Skin of body (tissue), 3 donors: ENCODE measurements at places on chromosomes 1 and 21. TPM values are rescaled to one million over a fixed set of nuclear protein-coding genes. Genes with fewer than 3 reads are reported as not detected.
A peak's percentile ranks its signal among the peaks of the same experiment; 100 is the strongest.

GRCh38 chr1:213564215-213564659 lies 423.5 kb upstream of the PROX1 start:
- DNase-seq: no peak

DNA sequence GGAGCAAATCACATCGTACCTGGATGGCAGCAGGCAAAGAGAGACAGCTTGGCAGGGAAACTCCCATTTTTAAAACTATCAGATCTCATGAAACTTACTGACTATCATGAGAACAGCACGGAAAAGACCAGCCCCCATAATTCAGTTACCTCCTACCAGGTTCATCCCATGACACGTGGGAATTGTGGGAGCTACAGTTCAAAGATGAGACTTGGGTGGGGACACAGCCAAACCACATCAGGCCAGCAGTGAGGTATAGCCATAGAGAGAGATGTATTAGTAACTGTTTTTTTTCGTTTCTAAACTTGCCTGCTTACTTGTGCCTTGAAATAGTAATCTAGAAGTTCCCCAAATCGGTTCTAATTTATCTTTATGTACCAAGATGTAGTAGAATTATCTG lies 48.9 kb downstream of the AK4 start:
- no peak for DNase-seq

GRCh38 chr1:54051933-54052430 lies 1.0 kb downstream of the TMEM59 start:
- DNase-seq: peak; percentile 33

DNA sequence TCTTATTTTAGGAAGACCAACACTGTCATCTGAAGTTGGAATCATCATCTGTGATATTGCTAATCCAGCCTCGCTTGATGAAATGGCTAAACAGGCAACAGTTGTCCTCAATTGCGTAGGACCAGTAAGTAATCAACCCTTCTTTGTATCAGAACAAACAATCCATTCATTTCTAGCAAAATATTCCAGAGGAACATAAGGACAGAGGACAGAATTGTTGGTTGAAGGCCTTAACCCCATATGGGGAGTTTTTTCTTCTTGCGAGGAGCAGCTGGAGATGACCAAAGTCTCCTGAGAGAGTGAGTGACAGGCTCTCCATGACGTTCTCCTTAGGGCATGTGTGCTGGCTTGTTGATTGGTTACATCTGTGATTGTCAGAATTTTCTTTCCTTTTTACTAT lies 2.7 kb downstream of the SCCPDH start:
- DNase-seq: peak; percentile 44

DNA sequence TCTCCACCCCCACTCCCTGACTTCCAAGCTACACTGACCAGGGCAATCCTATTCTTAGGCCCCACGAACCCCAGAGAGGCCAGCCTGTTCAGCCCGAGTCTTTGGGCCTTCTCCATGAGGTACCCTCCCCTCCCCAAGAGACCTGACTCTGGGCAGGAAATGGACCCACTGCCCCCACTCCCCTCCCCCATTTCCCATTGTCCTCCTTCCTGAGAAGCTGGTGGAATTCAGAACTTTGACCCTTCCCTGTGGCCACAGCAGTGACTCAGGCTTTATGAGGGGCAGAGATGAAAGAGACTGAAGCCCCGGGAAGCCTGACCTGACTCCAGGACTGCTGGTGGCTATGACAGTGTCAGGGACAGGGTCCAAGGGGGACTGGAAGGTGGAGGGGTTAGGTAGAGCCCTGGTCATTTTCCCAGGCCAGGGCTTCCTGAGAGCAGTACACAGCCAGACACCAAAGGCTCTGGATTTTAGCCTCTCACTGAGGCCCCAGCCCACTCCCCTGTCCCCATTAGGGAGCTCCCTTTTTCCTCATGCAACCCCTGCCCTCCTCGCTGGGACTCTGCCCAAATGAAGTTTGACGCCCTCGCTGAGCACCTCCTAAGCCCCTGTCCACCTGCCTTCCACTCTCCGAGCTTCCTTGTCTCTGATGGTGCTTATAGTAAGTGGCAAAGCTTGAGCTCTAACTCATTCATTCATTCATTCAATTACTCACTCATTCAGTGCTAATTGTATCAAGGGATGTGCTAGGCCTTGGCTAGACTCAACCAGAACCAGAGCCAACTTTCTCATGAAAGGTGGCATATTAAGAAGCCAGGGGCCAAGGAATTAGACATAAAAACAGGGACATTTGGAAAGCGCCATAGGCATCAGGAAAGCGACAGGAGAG lies 3.0 kb downstream of the CRYBG2 start:
- no peak for DNase-seq

DNA sequence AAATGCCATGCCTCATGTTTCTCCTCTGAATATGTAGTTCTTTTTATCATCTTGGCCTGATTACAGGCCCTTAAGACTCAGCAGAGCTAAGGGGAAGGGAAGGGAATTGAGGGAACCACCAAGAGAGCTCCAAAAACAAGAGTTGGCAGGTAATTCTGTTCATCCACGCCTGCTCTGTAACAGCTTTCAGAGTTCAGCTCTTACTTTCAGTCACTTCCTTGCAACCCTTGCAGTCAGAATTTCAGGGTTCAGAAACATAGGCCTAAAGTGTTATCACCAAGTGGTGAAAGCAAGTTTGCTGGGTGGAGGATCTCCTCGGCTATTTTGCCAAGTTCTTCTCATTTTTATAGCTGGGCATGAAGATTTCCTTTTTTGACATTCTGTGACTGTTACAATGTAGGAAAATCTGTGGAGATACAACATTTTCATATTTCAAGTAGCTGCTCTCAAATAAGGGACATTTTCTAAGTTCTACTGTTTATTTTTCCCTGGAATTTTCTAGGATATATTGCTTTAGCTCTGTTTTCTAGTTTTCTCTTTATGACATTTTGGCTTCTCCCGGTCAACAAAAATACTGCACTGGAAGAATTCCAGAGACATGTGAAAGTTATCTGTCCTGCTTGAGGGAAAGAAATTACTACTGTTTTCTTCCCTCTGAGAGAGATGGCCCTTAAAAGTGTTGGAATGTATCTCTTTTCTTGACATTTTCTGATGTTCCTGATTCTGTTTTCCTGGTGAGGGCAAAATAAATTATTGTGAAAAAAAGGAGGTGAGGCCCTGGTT lies 251.8 kb upstream of the ST6GALNAC5 start:
- no peak for DNase-seq

DNA sequence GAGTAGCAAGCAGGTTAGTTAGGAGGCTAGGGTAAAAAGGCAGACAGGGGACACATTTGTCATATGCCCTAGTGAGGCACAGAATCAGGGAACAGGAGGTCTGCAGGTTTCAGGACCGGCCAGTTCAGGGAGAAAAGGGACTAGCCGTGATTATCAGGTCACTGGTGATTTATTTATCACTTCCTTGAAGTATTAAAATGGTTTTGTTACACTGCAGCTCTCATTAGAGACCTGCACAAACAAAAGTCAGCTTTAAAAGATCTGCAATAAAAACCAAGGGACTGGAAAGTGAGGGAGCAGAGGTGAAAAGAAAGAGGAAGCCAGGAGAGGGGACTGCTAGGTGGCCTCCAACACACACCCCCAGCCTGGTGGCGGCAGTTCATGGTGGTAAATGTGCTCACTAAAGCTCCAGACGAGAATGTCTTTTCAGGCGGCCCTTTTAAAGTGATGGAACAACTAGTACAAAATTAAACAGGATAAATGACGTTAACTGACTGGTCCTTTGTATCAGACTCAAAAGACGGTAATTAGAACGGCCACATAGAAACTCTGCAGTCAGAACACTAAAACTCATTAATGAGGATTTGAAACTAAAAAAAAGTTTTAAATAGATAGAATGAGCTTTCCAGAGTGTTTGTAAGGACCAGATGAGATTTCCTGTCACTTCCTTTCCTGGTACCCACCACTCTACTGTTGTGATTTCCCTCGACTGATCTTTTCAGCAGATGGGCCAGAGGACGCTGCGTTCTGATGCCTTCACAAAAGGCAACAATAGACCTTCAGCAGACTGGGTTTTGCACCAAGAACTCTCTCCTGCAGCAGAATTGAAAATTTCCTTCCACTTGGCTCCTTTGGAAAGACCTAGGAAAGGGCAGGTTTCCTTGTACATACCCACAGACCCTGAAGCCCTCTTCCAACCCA lies 136.8 kb downstream of the NTPCR start:
- no peak for DNase-seq

GRCh38 chr1:160189649-160190625 lies at the start of gene CASQ1:
Gene CASQ1, plus strand, starts transcription at chr1:160190575. Its CDS starts 177 bp downstream, at chr1:160190752.
- no peak for DNase-seq

DNA sequence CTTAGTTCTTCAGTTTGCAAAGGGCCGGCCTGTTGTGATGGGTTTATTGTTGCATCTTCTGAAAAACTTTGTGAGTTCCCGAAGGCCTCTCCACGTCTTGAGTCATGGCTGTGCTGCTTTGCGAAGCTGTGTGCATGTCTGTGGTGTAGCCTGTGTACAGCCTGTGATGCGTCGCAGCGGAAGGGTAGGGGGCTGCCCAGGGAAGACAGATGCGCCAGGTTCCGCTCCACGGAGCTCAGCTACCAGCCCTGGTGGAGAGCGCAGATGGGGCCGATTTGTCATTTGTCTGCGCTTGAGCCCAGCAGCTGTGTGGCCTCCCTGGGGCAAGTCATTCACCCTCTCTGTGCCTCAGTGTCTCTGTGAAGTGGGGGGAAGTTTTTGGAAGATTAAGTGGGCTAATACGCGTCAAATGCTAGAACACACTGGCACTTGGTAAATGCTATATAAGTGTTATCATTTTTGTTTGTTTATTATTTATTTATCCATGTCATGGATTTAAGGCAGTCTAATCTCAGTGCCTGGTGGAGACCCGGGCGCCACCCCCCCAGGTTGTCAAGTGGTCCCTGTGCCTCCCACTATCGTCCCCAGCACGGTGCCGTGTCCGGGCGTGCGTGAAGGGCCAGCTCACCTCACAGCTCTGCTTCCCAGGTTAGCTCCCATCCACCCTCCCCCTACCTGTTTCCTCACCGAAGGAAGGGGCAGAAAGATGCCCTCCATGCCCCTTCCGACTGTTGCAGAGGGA lies 8.4 kb downstream of the PDE9A start:
- no peak for DNase-seq

DNA sequence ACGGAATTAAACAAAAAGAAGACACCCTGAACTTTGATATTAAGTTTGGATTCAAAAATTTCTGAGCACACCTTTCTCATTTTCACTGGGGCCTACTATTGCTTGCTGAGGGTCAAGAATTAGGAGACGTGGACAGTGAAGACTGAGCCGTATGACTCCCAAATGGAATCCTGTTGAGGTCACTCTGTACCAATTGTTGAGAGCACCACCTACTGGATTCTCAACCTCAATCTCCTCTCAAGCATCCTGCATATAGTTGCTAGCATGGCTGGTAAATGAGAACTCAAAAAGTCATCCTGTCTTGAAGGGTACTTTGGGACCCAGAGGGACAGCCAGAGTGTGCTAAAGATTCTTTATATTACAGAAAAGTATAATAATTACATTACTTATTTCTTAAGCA lies 20.2 kb upstream of the MTR start:
- DNase-seq: no peak

DNA sequence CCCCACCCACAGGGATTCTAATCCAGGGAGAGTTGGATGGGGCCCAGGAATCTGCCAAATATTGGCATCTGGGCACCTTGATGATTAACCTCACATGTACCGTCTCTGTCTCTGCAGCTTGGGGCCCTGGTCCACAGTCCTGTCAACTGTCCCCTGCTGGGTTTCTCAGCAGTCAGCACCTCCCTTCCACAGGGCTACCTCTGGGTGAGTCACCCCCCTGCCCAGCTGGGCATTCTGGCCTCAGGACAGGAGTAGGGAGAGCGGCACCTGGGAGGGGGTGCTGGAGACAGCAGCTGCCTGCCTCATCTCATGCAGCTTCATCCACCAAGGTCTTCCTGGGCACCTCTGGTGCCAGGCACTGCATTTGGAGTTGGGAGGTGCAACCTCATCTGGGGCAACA lies 100.6 kb upstream of the ACTL8 start:
- no peak for DNase-seq

- no peak for DNase-seq
Measured at GRCh38 chr1:78240755-78241154, 195.0 kb downstream of the GIPC2 start.

DNA sequence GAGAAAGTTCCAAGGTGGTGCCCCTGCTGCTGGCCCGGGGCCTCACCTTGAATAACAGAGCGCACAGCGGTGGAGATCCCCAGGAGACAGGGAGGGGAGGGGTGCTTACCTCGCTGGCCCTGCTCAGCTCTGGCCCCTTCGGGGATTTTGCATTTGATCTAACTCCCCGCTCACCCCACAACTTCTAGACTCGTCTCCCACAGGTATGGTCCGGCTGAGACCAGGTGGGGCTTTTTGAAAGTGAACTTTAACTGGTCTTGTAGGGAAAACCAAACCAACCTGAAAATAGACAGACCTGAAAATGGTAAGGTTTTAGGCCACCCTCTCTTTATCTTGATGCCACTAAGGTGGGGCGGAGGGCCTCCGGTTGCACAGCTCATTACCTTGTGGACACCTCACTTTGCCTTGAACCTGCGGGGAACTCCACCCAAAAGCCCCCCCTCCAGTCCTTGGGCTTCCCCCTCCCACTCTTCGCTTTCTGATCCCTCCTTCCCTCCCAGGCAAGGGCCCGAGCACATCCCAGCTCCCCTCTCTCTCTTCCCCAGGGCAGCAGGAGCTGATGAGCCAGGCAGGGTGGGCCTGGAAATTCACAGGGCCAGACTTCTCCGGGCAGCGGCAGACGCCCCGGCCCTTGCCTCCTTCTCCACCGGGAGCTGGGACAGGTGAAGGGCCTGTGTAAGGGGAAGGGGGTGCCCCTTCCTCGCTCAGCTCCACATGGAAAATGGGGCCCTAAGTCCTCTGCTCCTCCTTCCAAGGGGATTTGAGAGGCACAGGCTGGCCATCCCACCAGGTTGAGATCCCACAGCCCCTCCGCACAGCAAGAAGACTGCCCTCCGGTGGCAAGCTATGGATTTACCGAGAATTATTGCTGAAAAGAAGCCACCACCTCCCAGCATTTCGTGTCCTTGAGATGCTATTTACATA lies 16.1 kb downstream of the TNFRSF8 start:
- DNase-seq: no peak

DNA sequence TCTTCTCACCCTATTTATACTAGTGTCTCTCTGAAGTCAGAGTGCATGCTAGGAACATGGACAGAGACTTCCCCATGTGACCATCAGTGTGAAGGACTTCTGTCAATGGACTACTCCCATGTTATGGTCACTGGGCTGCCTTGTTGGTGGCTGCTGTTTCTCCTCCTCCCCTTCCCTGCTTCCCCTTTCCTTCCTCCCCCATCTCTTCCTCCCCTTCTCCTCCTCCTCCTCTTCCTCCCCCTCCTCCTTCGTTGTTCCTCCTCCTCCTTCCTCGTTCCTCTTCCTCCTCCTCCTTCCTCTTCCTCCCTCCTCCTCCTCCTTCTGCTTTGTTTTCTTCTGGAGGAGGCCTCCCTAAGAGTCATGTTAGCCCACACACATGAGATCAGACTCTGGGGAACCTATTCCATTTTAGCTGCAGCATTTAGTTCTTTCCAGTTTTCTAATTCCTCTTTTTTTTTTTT lies 35.8 kb downstream of the IER5 start:
- no peak for DNase-seq

Gene PKP1
- total RNA-seq: 151 TPM

Gene CPLANE2
- 2.0 TPM for total RNA-seq

Gene TNN
- total RNA-seq: 2.9 TPM

Gene PTAFR
- total RNA-seq: 3.1 TPM
